ENCODE measurements at places on chromosomes 4 and X.

GRCh38 chrX:41350150-41350975, 16.4 kb downstream of the DDX3X start:
- no peak for DNase-seq

DNA sequence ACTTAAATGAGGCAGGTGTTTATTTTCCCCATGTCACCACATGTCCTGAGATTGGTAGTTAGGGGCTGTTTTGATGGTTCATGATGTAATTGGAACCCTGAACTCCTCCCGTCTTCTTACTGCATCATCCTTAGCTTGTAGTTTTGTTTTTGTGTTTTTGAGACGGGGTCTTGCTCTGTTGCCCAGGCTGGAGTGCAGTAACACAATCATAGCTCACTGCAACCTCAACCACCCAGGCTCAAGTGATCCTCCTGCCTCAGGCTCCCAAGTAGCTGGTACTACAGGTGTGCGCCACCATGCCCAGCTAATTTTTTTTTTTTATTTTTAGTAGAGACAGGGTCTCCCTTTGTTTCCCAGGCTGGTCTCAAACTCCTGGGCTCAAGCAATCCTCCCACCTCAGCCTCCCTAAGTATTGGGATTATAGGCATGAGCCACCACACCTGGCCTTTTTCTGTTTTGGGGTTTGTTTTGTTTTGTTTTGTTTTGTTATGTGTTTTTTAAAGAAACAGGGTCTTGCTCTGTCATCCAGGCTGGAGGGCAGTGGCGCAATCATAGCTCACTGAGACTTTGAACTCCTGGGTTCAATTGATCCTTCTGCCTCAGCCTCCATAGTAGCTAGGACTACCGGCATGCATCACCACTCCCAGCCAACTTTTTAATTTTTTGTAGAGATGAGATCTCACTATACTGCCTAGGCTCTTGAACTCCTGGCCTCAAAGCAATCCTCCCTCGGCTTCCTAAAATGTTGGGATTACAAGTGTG, 76.4 kb downstream of the SNX25 start:
- DNase-seq = no peak

DNA sequence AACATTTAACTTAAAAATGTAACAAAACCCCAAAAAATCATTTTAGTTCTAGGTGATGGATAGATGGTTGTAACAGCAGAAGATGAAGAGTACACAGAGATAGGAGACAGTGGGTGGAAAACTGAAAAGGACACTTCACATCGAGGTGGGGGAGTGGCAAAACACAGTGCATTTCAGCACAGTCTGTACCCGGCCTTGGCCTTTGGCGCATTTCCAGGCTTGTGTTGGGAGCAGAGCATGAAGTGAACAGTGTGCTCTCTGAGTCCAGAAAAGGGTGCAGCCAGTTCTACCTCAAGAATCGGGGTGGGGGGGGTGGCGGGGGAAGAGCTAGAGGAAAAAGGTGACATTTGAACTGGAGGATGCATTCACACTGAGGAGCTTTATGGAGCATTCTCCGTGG, 4.3 kb downstream of the TSPYL2 start:
- no peak for DNase-seq

DNA sequence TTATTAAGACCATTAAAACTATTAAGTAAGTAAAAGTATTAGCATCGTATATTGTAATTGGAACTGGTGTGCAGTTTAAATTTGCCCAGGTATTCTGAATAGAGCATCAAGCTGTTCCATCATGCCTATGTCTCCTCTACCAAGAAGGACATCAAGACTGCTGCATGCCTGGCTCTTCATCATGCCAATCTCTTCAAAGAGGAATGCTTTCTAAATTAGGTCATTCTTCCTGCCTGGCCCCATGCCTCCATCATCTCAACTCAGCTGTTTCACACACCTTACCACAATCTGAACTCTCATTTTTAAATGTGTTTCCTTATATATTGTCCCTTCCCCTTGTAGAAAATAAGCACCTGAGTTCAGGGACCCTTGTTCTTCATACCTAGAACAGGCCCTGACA, 270.5 kb upstream of the PPARGC1A start:
- no peak for DNase-seq

- DNase-seq = no peak
Measured at GRCh38 chr4:88659055-88659889, 38.4 kb downstream of the NAP1L5 start.

DNA sequence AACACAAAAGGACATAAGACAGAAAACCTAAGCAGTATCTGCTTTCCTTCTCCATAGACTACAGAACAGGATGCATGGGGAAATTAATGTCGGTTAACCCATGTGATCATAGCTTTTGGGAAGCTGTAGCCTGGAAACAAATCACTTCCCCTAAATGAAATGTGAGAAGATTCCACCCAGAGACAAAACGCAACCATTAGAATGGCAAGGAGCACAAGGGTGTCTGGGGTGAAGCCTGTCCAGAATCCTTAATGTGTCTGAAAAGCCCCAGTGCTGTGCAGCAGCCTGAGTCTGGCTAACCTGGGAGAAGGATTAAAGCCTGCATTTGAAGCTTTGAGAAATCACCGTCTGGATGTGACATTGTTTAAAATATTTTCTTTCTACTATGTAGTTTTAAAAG, 213.3 kb downstream of the ANKRD50 start:
- no peak for DNase-seq

DNA sequence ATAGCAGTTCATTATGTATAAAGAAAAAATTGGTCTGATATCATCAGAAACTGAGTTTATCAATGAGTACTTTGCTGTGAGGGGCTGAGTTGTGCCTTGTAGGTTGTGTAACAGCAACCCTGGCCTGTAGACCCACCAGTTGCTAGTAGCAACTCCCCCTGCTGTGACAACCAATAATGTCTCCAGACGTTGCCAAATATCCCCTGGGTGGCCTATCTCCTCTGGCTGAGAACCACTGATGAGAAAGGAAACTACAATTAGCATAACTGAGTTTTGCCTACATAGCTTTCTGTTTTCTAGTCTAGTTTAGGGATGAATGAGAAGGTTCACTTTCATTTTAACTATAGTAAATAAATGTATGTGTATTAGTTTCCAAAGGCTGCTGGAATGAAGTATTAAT, 234.1 kb downstream of the CPE start:
- no peak for DNase-seq

GRCh38 chr4:76526585-76526990, 91.6 kb downstream of the SHROOM3 start:
- DNase-seq = no peak

- DNase-seq = no peak
Measured at GRCh38 chrX:139758809-139759208, 50.8 kb upstream of the MCF2 start.

DNA sequence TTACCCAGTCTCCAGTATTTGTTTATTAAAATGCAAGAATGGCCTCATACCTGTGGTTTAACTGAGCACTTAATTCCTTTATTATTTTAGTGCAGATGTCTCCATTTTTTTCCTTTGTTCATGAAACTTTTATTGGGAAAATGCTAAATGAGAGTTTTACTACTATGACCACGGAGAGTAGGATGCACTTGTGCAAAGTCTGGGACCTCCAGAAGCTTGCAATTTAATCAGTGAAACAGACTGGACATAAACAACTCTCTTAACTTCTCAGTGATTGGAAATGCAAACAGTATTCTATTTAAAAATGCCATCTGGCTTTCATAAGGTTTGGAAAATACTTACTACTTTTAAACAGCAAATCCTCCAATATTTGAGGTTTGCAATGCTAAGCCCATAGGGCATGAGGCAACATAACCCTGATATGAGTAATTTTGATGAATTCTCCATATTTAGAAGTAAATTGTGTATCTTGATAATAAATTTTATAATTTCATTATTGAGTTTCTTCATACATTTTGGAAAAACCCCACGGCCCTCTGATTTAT, 718.7 kb upstream of the MAGEB2 start:
- DNase-seq = no peak

DNA sequence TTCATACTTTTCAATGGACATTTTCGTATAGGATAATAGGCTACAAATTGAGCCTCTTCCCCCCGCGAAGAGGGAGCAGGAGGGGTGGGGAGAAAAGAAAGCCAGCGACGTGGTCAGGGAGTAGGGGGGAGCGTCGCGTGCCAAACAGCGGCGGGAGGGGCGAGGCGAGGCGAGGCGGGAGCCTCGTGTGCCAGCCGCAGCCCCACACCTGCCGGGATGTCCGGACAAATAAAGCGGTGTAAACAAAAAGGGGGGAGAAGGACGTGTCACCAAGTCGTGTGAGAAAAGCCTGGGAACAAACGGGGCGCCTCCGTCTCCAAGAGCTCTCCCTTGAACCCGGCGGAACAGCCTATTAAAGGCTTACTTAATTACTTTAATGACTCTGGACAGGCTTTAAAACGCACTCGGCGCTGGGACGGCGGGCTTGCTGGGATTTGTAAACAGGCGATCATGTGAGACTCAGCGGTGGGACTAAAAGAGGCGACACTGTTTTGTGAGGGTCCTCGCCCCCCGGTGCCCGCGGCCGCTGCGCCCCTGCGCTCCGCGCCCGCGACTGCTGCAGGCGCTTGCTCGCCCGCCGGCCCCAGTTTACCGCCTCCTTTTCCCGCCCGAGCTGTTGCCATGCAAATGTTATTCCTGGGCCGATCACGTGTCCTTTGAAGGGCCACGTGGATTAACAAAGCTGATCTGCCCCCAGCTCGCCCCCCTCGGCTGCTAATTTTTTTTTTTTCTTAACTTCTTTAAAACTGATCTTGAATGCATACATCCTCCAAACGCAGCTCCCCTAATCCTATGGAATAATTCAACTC, at the start of gene HELT:
Gene HELT (plus strand): TSS at position 527 of the 809 bp plus-strand sequence. CDS start 439 bp downstream, outside the sequence.
- DNase-seq = no peak

- no peak for DNase-seq
Measured at GRCh38 chr4:165532976-165533375, 154.2 kb downstream of the CPE start.

GRCh38 chr4:150680651-150681050, 98.7 kb downstream of the MAB21L2 start:
- DNase-seq = no peak

DNA sequence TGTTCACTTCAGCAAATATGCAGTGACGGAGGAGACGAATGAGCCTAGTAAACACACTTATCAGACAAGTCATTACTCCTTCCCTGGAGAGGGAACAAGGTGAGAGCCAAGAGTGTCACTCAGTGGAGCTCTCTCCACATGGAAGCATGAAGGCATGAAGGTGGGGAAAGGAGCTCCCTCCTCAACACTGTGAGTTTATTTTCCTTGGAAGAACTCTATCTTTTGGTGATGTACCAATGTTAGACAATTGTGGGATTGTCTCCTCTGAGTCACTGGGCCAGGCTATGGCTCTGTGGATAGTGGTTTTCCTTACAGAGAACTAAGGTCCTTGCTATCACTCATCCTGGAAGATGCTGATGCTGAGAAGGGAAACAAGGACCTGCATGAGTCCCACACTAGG, 200.2 kb downstream of the CPEB2 start:
- DNase-seq = no peak

GRCh38 chr4:6043188-6043587, 25.0 kb upstream of the C4orf50 start:
- DNase-seq = no peak

- DNase-seq = no peak
Measured at GRCh38 chr4:10101671-10102473, 14.7 kb downstream of the WDR1 start.

DNA sequence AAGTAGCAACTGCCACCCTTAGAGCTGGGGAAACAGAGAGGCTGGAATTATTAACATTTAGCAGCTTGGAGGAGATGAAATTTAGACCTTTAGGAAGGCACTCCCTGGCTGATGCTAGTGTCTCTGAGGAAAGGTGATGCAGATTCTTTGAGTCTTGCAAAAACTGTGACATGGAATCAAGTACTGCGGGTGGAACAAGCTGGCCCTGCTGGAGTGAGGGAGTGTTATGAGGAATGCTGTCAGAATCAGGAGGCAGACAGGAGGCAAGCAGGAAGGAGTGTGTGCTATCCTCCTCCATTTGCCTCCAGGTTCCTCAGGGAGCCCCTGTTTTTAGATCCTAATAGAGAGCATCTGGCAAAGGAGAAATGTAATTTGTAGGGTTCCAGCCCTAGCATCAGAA, 391.7 kb upstream of the PITX2 start:
- no peak for DNase-seq

DNA sequence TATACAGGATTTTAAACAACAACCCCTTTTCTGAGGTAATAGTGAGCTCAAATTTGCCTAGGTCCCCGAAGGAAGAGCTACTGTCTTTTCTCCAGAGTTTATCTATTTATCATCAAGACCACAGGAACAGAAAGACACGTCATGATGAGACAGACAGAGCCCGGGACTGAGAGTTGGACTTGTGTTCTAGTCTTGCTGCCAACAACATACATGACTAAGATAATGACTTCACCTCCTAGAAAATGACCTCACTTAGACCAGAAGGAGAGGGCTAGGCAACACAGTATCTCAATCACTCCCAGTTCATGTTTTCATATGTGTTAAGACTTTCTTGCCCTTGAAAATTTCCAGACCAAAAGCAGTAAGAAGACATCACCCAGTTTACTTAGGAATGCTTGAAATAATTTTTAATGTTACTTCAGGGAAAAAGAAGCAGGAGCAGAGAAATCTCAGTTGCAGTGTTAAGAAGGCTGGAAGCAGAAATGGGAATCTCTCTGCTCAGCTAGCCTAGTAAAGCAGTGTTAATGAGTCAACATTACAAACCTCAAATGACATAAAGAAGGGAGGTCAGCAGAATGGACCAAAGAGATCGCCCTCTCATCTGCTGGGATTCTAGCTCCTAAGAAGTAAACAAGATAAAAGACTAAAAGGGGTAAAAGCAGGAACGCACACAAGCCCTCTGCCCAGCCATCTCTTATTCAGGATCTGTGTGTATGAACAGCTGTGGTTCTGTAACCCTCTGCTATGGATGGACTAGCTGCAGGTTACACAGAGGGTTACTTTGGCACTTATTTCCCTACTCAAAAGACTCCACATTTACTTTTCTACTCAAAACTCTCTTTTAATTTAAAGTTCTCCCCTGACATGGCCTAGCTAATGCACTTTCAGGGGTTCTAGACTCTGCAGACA, 24.8 kb downstream of the PDGFC start:
- no peak for DNase-seq

GRCh38 chrX:131609480-131609879, 65.6 kb downstream of the OR13H1 start:
- DNase-seq = no peak

All from stimulated activated CD4-positive, alpha-beta T cell treated with anti-CD3 and anti-CD28 coated beads, Interleukin-12 subunit alpha, Interleukin-12 subunit beta, amount 100 ng/mL, for 24 hours (primary cell).